ENCODE measurements at places on chromosomes 16 and 17. TPM values are rescaled to one million over a fixed set of nuclear protein-coding genes. Genes with fewer than 3 reads are reported as not detected.

- no peak for DNase-seq
Measured at GRCh38 chr16:49278944-49279725, 2.5 kb downstream of the CBLN1 start.

GRCh38 chr17:7439462-7440112 is at the start of gene FGF11:
TSS of gene FGF11 (plus strand) at chr17:7439512. CDS start at chr17:7439621, 109 bp downstream.
- no peak for DNase-seq

GRCh38 chr17:77282524-77283515 is 142.1 kb downstream of the SEC14L1 start:
- DNase-seq, result no peak

GRCh38 chr16:19696328-19696727 is 21.7 kb downstream of the KNOP1 start:
- DNase-seq, result peak; percentile 71

DNA sequence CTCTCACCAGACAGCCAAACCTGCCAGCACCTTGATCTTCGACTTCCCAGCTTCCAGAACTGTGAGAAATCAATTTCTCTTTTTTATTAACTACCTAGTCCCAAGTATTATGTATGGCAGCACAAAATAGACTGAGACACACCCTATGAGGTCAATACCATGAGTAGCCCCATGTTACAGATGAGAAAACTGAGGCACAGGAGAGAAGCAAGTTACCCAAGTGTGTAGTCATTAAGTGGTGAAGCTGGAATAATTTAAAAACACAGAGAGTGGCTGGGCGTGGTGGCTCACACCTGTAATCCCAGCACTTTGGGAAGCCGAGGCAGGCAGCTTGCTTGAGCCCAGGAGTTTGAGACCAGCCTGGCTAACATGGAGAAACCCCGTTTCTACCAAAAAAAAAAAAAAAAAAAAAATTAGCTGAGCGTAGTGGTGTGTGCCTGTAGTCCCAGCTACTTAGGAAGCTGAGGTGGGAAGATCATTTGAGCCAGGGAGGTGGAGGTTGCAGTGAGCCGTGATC is 4.9 kb downstream of the NQO1 start:
- DNase-seq, result no peak

DNA sequence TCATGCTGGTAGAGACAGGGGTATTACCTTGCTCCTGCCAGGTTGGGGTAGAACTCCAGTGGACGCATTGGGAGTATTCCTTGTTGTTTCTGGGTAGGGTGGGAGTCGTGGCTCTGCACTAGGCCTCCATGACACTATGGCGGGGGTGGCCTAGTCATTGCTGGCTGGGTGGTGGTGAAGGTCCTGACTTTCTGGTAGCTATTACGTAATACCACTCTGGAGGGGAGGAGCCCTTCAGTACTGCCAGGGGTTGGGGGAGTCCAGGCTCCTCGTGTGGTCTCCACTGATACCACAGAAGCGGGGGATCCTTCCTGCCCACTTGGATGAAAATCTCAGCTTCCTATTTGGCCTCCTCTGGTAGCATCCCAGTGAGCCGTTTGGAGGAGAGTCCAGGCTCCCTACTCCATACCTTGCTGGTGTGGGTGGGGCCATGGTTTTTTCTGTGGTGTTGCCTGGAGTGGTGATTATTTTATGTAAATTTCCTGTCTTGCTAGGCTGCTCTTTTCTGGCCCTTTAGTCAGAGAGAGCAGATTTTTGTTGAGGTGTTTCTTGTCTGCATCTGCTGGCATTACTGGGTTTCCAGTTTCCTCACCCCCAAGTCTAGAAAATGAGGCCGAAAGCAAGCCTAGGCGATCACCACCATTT is 65.8 kb upstream of the GNG13 start:
- DNase-seq, result no peak

- no peak for DNase-seq
Measured at GRCh38 chr17:58492238-58493121, 4.3 kb upstream of the HSF5 start.

- no peak for DNase-seq
Measured at GRCh38 chr17:48756830-48757251, 28.3 kb upstream of the HOXB13 start.

- no peak for DNase-seq
Measured at GRCh38 chr16:80804526-80805383, at the start of gene CDYL2. TSS of gene CDYL2 (minus strand) at chr16:80804598. CDS start at chr16:80804173, 425 bp downstream.

GRCh38 chr17:19868079-19868395 is 301 bp upstream of the ULK2 start:
- DNase-seq, result peak; percentile 34

GRCh38 chr17:17626151-17626805 is 34.8 kb upstream of the PEMT start:
- no peak for DNase-seq

GRCh38 chr16:76756951-76757350 is 434.0 kb upstream of the MON1B start:
- DNase-seq, result no peak

- DNase-seq, result no peak
Measured at GRCh38 chr17:80146121-80147034, 550 bp downstream of the EIF4A3 start.

DNA sequence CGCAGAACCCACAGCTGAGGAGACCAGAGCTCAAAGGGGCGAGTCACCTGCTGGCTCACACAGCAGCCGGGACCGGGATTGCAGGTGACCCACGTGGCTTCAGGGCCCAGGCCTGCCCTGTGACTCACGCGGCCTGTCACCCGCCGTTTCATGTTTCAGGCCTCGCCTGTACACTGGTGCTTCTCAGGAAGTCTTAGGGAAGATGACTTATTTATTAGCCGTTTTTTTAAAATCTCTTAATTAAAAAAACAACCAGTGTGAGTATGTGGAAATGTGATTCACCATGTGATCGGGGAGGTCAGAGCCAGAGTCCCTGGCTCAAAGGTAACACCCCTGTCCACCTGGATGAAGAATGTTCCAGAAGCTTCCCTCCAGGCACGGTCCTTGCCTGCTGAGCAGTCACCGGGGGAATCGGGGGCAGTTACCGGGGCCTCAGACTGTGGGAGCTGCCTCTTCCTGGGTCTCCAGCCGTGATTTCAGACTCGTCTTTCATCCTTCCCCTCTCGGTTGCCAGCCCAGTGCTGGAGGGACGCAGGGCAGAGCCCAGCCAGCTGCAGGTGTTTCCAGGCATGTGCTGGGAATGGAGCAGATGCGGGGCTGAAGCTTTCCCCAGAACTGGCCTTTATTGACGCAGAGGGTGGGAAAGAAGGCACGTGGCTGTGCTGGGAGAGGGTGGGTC is 49.3 kb downstream of the CMIP start:
- DNase-seq, result no peak

- DNase-seq, result no peak
Measured at GRCh38 chr16:11014136-11014535, 69.8 kb downstream of the CLEC16A start.

DNA sequence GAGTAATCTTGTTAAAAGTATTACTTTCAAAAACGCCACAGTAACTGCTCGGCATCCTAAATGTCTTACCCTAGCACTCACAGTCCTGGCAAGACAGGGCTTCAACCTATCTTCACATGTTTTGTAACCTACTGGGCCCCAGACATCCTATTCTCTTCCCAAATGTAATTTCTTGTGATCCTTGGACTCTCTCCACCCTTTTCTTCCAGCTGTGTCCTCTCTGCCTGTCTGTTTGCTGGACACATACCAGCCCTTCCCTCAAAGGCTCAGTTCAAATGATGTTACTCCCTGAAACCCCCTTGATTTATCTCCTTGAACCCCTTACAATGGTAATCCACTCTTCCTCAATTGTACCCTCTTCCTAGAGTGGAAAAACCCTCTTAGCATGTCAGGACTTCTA is 60.1 kb upstream of the CNEP1R1 start:
- no peak for DNase-seq

GRCh38 chr16:87384162-87384874 is 742 bp upstream of the FBXO31 start:
- DNase-seq, result no peak

GRCh38 chr16:19269098-19269497 is 16.4 kb upstream of the CLEC19A start:
- no peak for DNase-seq

KRTAP2-2 gene
- total RNA-seq, result not detected

SEPTIN12 gene
- total RNA-seq, result not detected

KRT222 gene
- 0.12 TPM for total RNA-seq

FNDC8 gene
- not detected for total RNA-seq

Measured in heart right ventricle (tissue), 16 donors.